ENCODE measurements at places on chromosomes 3 and 15.

GRCh38 chr3:55899887-55900286 is 412.8 kb upstream of the WNT5A start:
- DNase-seq = no peak

DNA sequence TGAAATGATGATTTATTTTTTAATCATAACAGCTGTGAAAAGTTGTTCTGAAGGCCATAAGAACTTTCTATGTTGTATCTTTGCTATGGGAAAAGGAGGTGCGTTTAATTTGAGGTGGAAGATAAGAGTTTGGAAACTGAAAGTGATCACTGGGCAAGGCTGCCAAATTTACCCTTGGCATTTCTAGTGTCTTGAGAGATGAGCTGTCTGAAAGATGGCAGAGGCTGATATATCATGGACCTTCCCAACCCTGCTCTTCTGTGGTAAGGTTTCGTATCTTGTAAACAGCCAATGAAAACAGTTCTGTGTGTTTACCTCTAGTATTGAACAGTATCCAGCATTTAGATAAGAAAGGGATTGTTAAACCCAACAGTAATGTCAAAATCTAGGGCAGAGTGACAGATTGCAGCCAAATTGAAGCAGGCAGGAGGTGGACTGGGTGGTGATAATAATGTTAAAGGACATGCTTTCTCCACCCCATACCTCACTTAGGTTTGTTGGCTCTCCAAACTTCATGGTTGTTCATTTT is 15.8 kb upstream of the NFKBIZ start:
- DNase-seq = no peak

DNA sequence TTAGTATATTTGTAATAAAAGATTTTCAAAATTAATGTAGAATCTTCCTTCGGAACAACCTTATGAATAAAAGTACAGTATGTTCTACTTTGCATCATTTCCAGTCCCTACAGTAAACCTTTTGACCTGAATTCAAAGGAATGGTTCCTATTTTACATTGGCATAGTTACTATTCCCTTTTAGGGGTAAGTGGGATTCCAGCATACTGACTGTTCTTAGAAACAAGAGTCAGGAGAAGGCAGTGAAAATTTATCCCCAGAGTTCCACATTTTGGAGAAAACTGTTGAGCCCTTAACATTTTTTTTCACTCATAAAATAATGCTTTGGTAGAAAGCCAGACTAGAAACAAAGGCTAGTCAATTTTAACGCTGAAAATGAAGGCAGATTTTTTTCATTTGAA is 78.1 kb downstream of the P3H2 start:
- no peak for DNase-seq

DNA sequence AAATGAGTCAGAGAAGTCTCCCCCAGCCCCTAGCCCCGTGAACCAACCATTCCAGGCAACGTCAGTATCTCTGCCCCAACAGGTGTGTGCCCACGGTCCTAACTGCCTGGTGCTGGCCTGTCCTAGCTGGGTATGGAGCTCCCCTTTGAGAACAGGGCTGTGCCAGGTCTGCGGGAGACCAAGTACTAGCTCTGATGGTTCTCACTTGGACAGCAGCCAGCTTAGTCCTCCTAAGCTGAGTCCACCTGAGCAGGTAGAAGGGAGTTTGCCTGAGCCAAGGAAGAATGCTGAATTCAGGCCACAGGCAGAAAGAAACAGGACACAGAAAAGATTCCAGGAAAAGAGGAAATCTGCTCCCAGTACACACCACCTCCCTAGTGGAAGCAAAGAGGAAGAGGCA is 33.1 kb upstream of the PARL start:
- DNase-seq = no peak

GRCh38 chr3:196149831-196150301 is 61.3 kb downstream of the ZDHHC19 start:
- no peak for DNase-seq

- DNase-seq = no peak
Measured at GRCh38 chr15:40498891-40499290, 28.1 kb downstream of the CHST14 start.

- peak; percentile 8 for DNase-seq
Measured at GRCh38 chr15:31427411-31427810, 100.8 kb downstream of the KLF13 start.

- no peak for DNase-seq
Measured at GRCh38 chr3:18237251-18238005, 187.7 kb downstream of the SATB1 start.

DNA sequence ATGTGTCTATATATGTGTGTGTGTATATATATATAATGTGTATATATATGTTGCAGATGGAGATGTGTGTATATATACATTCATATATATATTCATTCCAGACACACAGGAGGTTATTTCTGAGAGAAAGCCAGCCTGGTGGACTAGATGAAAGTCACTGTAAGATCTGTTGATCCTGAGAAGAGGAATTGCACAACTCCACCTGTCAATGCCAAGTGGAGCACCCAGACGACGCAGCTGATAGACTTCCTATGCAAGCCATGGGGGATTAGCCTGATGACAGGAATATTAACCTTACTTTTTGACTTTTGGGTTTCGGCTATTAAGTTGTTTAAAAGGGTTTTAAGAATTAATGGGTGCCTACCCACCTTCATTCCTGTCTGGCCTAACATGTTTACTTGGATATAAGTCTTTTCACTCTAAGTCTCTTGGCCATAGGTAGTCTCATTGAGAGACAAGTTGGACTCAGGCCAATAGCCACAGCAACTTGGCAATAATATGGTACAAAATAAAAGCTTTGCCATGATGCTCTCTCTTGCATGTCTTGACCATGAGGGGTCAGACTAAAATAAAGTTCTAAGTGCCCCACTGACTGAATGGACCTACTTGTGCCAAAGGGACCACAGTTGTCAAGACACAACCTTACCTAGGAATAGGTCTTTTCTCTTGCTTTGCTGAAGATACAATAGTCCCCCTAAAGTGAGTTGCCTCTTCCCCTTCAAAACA is 35.9 kb upstream of the GOLGA6L2 start:
- no peak for DNase-seq

- no peak for DNase-seq
Measured at GRCh38 chr3:181899702-181900101, 188.0 kb downstream of the SOX2 start.

DNA sequence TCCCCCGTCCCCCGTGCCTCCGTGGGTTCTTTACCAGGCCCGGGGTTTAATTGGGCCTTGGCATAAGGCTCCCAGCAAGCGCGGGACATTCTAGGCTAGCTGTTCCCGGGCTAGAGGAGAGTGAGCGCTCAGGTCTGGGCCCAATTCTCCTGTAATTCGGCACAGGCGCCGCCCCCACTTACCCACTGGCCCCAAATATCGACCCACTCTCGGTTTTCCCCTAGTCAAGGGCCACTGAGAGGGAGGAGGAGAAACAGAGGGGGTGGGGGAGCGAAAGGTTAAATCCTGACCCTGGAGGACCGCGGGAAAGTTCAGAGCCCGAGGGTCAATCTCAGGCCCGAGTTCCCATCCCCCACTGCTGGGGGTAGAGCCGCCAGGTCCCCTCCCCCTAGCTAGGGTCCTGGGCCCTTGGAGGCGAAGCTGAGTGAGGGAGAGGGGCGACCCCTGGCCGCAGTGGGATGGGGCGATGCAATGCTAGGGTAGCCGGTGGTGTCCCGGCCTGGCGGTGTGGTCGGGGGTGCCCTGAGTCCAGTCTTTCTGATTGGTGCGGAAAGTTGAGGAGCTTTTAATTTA is 8.5 kb upstream of the ONECUT1 start:
- DNase-seq = no peak

DNA sequence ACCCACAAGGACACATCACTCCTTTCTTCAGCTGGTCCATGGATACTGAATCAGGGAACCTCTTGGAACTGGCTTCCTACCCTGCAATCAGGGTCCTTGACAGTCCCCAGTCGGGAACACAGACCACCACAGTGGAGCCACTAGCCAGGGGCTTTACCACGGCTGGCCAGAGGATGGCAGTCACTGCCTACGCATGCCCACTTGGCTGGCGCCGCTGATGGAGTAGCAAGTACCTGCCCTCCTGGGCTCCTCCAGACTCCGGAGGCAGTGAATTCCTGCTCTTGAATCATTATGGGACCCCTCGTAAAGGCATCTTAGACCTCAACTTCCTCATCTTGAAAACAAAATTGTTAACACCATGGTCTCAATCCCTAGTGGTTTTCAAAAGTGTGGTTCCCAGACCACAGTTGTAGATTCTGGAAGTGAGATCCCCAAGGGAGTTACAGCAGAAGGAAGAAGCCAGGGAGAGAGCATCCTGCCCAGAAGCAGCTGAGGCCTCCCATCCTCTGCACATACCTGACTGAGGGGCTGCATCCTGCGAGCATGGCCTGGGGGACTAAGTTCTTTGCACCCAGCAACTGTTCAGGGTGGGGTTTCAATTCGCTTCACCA is 9.1 kb upstream of the SKIC8 start:
- DNase-seq = peak; percentile 27

DNA sequence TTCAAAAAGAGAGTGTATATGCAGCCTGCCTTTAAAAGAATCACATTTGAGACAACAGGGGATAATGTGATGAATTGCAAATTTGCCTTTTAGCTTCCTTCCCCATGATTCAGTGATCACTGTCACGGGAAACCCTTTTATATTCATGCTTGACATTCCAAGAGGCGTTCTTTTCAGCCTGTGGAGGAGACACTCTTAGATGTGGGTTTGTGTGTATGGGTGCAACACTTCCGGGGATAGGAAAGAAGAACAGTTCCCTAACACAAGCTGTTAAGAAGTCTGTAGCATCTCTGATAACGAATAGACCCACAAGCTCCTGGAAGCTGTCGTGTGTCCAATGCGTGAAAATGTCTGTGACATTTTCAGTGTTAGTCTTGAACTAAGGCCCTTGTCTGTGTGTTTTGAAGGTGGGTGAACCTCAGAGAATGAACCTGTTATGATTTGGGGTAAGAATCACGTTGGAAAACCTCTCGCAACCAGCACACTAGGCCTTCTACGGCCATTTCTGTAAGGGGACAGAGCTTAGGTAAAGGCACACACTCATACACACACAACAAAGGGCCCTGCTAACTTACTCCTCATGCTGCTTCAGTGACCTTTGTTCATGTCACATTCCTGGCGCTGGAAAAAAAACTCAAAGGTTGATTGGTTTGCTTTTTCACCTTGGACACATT is 229.2 kb upstream of the ST8SIA2 start:
- DNase-seq = no peak

DNA sequence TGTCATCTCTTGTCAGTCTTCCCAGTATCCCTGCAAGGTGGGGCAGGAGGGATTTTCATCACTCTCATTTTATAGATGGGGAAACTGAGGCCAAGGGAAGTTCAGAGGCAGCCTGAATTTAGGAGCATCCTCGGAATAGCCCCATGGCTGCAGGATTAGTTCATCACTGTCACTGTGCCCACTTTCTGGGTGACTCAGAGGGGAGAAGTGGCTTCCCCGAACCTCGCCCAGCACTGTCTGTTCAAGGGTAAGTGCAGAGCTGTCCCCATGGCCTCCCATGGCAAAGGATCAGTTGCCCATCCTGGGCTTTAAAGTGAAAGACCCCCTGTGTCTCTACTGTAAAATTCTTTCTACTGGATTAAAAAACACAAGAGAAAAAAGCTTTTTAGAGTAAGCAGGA is 60.0 kb upstream of the SEC13 start:
- DNase-seq = no peak

DNA sequence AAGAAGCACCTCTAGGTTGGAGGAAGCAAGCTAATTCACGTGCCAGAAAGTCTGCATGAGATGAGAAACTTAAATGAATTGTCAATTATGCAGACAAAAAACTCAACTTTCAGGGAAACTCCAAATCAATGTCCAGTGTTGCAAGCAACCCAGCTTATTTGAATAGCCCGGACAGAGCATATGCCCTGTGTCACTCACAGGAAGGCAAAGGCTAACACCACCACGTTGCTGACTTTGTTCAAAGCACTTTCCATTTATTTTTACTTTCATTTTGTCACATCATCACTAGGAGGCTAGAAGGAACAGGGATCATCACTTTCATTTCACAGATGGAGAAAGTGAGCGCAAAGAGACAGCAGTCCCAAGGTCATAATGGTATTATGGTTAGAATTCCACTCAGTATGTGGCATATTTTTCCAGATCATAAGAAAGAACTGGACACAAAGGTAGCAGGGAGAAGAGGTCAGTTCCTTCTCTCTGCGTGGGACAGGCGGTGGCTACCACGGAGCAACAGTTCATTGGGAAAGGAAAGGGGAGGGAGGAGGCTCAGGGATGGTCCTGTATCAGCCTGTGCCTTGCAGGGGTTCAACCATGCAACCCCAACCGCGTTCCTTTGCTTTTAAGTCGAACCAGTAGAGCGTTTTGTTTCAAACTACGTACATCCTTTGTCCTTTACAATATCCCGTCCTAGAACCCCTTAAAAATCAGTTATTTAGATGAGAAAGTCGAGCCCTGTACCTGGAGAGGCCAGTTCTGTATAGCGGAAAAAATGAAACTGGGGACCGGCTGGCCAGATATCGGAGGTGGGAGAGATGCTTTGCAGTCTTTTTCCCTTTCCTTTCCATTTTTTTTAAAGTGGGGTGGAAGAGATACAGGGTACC is 1.1 kb downstream of the HEG1 start:
- DNase-seq = peak; percentile 53

DNA sequence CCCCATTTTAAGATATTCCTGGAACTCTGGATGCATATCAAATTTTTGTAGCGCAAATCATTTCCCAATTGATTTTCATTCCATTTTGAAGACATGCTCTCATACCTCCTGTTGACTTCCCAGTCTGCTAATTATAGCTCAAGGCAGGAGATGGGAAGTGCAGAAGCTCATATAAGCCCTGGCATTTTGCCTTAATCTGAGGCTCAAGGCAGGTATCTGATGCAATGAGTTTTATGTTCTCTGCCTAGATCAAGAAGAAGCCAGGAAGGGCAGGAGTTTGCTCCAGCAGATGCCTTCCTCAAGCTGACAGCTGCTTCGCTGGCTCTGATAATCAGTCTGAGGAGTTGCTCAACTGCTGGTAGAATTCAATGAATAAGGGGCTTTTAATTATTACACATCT is 65.6 kb upstream of the NEDD4 start:
- no peak for DNase-seq

DNA sequence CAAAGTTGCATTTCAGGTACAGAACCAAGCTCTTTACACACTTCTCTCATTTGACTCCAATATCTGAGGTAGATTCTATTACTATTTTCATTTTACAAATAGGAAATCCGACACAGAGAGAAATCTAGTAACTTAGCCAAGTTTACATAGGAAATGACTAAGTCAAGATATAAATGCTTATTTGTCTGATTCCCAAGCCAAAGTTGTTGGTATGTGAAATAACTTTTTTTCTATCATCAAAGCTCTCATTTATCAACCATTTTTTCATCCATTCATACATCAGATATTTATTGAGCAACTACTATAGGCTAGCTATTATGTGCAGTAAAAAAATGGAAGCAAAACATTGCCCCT is 89.2 kb upstream of the MITF start:
- no peak for DNase-seq

GRCh38 chr3:139473155-139473771 is 3.1 kb downstream of the RBP2 start:
- DNase-seq = no peak

- no peak for DNase-seq
Measured at GRCh38 chr3:66747696-66748095, 246.9 kb upstream of the LRIG1 start.

- DNase-seq = no peak
Measured at GRCh38 chr3:102449341-102449740, 14.5 kb downstream of the ZPLD1 start.

Data from CD4-positive, alpha-beta T cell treated with Interleukin-4 for 4 hours (primary cell).